ENCODE measurements at places on chromosomes 4 and X.

DNA sequence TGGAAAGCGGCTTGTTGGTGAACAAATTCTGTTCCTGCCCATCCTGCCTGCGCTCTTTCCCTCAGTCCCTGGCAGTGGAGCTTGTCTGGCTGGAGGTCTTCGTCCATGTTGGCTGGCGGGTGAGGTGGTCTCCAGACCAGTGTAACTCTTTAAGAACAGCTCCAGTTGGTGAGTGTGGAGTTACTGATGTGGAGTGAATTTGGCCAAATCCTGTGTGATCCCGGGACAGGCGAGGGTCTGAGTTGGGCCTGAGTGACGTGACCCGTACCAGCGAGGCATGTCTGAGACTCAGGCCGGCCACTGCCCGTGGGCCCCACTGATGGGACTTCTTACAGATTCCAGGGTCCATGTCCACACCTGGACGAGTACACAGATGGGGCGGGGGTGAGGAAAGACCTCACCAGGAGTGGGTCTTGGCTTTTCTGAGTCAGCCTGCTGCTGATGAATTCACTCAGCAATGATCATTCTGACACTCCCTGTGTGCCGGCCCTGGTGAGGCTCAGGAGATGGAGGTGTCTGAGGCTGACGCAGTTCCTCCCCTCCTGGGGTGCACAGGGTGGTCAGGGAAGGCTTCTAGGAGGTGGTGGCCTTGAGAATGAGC lies 45.5 kb downstream of the PSAPL1 start:
- no peak for DNase-seq

DNA sequence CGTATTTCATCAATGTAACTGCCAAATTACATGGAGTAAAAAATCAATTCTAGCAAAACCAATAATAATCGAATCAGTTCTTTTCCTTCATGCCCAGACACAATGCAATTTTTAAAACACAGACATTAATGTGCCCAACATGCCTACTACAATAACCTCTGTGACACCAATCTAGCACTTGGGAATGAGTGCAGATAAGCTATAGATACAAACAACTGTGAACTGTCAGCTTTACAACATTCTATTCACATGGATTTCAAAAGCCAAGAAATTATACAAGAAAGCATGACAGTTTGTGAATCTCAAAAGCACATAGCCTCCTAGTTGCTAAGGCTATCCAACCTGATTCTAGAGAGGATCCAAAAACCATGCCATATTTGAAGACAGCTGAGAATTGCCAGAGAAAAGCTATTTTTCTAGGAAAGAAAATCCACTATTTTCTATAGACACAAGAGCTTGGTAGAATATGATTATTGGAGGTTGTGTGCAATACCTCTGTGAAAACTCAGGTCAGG lies 80.6 kb downstream of the COMMD8 start:
- no peak for DNase-seq

- no peak for DNase-seq
Observed at GRCh38 chr4:82784681-82785610, 13.7 kb downstream of the SCD5 start.

DNA sequence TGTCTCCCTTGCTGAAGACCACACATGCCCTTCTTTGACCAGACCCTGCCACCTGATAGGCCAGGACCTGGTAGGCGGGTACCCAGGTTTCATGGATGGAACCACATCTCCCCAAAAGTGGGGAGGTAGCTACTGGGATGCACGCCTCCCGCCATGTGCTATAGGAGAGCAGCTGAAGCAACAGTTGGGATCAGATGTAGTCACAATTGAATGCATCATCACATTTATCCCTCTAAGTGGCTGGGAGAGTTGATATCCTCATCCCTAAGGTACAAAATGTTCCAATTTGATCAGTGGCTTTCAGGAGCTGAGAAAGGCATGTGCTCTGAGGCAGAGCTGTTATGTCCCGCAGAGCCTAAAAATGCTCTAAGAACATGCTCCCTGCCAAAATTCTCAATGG lies 54.0 kb upstream of the MTM1 start:
- no peak for DNase-seq

GRCh38 chrX:46618947-46619346 lies 45.4 kb downstream of the CHST7 start:
- no peak for DNase-seq

DNA sequence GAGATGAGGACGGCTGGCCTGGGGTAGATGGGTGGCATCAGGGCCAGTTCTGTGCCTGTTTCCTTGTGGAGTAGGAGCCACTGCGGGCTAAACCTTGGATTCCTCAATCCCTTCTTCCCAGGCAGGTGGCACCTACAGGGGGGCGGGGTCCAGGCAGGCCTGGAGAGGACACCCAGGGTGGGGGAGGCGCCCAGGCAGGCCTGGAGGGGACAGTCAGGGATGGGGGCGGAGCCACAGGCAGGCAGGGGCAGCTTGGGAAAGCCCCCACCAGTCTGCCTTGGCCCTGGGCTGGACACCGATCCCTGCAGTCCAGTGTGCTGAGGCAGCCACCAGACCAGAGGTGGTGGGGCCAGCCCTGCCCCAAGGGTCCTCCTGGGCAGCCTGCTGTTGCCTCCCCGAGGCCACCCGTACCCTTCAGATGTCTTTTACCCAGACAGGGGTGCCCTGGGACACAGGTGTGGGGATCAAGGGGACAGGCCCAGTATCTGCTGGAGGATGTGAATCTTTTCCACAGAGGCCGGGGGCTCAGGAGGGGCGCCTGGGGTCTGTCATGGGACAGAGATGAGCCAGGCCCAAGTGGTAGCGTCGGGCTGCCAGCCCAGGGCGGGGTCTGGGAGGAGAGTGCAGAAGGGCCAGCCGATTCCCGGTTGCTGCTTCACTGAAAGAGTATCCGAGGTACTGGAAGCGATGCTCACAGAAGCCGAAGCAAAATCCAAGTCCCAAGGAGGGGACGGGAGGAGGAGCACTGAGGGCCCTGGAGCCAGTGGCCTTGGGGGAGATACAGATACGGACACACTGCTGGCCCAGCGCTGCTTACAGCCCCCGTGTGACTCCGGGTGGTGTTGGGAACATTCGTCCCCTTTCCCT lies 34.5 kb downstream of the LRPAP1 start:
- no peak for DNase-seq

GRCh38 chrX:107686026-107686425 lies 57.7 kb downstream of the PRPS1 start:
- DNase-seq = no peak

DNA sequence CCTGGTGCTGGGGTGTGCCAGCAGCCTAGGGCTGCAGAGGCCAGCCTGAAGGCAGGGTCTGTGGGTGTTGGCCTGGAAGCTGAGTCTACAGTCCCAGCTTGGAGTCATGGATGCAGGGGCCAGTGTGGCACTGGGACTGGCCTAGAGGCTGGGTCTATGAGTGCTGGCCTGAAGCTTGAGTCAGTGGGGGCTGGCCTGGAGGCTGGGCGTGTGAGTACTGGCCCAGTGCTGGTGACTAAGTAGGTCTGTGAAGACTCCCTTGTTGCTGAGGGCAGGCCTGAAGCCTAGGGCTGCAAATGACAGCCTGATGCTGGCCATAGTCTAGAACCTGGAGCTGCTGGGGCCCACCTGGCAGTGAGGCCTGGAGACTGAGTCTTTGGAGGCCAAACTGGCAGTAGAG lies 31.3 kb upstream of the ALG13 start:
- DNase-seq = no peak

DNA sequence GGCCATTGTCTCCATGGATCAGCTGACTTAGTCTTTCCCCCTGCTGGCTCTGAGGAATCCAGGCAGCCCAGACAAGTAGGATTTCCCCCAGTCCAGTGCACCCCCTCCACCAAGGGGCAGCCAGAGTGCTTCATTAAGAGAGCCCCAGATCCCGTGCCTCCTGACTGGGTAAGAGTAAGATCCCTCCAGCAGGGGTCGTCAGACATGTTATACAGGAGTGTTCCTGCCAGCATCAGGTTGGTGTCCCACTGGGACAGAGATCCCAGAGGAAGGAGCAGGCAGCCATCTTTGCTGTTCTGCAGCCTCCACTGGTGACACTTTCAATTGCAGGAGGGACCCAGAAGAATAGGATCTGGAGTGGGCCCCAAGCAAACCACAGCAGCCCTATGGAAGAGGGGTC lies 29.0 kb upstream of the INPP4B start:
- no peak for DNase-seq

DNA sequence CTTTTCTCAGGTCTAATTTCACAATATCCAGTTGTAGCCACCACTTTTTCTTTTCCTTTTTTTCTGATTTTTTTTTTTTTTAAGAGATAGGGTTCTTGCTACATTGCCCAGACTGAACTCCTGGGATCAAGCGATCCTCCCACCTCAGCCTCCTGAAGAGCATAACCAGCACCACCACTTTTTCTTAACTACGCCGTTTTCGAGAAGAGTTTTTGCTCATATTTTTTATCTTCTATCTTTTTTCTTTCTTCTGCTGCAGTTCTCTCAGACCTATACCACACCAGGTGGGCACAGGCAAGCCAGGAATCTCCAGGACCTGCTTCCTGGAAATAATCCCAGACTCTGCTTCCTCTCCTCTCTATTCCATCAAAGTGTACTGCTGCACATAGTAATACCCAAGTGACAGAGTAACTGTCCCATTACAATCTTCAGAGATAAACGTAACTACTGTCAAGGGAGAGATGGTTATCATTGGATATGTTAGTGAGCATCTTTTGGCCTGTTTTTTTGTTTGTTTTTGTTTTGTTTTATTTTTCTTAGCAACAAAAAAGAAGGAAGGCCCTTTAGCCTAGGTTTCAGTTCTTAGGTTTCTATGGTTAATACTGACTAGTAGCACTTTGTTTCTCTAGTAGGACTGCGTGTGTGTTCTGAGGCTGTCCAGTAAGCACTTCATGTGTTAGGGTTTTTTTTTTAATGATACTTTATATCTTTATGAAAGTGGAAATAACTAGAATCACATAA lies 59.2 kb upstream of the TXK start:
- no peak for DNase-seq

GRCh38 chr4:26015133-26015651 lies 101.2 kb downstream of the SMIM20 start:
- no peak for DNase-seq

DNA sequence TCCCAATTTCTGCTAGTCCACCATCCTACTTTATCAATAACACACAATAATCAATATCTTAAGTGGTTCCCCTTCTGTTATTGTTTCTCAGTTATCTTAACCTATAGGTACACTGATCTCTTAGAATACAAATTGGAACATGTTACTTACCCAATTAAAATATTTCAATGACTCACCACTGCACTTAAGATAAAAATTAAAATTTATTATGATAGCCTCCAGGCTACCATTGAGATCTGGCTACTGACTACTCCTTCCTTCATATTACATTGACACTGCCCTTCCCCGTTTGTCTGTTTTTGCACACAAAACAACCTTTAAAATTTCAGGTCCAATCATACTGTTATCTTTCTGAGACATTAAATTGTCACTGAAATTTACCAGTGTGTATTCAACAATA lies 1074.7 kb downstream of the ADGRL3 start:
- DNase-seq = no peak

Data from stimulated activated CD4-positive, alpha-beta T cell treated with anti-CD3 and anti-CD28 coated beads, Interleukin-2, amount 100 ng/mL, for 4 hours (primary cell).